B cell (primary cell): ENCODE measurements at places on chromosomes 2 and 18.

- H3K4me1 ChIP-seq: no peaks in the 10 kb centered on the region
- H3K27ac ChIP-seq: no peak overlapping the region
- peaks cover 3% of the 10 kb centered on the region for H3K27me3 ChIP-seq
- no peak overlapping the region for H3K4me3 ChIP-seq
- H3K36me3 ChIP-seq: no peaks in the 10 kb centered on the region
These were observed 73.6 kb upstream of the IGFBP5 start for GRCh38 chr2:216768908-216769411.

DNA sequence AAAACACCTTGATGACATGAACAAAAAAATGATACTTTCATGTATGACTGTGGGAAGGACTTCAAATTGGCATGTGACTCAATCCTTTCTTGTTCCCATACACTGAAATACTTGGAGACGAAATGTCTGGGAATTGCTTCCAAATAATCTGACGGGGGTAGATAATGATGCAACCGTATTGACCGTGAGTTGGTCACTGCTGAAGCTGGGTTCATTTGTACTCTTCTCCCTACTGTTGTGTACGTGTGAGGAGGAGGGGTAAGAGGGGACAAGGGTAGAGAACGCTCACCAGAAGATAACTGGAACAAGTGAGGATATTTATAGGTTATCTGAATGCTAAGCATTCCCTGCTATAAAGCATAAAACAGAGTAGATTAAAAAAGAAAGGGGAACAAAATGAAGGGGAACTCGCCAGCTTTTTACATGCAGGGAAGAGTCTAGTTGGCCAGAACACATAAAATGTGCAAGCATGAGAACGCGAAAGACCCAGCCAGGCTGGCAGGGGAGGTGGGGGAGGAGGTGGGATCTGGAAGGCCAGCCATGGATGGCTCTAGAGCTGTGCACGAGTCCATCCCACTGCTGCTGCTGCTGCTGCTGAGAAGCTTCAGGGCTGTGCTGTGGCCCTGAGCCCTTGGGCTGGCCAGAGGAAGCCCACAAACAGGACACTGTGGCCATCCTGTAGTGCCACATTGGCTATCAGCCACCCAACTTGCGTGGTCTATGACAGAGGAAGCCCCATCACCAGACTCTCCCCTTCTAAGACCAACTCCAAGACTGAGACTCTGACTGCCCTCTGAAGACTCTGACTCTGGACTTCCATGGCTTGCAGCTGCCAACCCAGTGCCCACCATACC, 15.2 kb upstream of the CETN1 start:
- H3K27me3 ChIP-seq: no peaks in the 10 kb centered on the region
- H3K27ac ChIP-seq: no peak overlapping the region
- H3K4me1 ChIP-seq: no peaks in the 10 kb centered on the region
- H3K4me3 ChIP-seq: no peak overlapping the region

DNA sequence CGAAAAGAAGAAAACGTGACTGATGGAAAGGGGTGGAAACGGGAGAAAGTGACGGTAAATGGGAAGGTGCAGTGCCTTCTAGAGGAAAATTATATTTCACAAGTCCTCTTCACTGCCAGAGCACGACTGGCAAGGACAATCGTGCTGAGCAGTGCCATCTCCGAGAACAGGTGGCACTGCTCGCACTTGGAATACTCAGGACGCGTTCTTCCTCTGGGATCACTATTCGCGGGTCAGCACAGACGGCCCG, 364 bp downstream of the STAT1 start:
- DNase-seq: no peak
- H3K4me1 ChIP-seq: peaks cover 39% of the 10 kb centered on the region
- peaks cover 12% of the 10 kb centered on the region for H3K36me3 ChIP-seq
- H3K4me3 ChIP-seq: peak overlapping the region; percentile 96

DNA sequence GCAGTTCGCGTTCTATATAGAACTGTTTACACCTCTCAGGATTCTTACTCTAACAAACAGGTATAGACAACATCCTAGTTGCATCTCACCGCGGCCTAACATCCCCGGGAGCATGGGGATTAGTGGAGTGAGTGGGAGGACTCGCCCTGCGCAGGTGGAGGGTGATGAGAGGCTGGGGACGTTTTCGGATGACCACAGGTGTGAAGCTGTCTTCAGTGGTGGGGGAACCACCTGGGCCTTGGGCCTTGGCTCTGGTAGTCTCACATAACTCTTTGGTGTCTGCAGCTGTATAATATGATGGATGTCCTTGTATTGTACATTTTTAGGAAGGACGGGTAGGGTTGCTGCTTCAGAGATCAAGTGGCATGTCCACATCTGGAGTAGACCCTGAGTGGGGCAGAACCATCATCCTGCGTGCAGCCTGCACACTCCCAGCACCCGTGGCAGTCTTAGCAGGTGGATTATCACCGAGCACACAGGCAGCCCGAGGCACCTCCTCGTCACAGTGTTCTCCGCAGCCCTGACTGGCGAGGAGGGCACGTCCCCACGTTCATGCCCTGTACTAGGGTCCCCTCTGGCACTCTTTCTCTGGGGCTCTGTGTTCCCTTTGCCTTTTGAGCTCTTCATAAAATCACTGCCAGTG, 56.0 kb downstream of the AGAP1 start:
- no peak for DNase-seq
- no peak overlapping the region for H3K4me3 ChIP-seq
- H3K4me1 ChIP-seq: no peaks in the 10 kb centered on the region
- no peaks in the 10 kb centered on the region for H3K36me3 ChIP-seq
